Endothelial cell of umbilical vein (primary cell): ENCODE measurements at places on chromosomes 13 and 19. TPM values are rescaled to one million over a fixed set of nuclear protein-coding genes. Genes with fewer than 3 reads are reported as not detected.

GRCh38 chr13:74048756-74049155 lies 85.4 kb downstream of the KLF12 start:
- no peak overlapping the region for H3K4me3 ChIP-seq
- H3K27ac ChIP-seq = no peak overlapping the region
- H3K36me3 ChIP-seq = no peaks in the 10 kb centered on the region
- DNase-seq = no peak

The SELENOV gene
- polyA plus RNA-seq = not detected in 2 replicates

- H3K4me1 ChIP-seq = peaks cover 13% of the 10 kb centered on the region
- peak; percentile 36 for DNase-seq
- no peaks in the 10 kb centered on the region for H3K27me3 ChIP-seq
- peak overlapping the region; percentile 40 for H3K27ac ChIP-seq
- peaks cover 12% of the 10 kb centered on the region for H3K36me3 ChIP-seq
Observed at GRCh38 chr19:4007836-4008539, 452 bp downstream of the PIAS4 start.

- H3K4me3 ChIP-seq = no peak overlapping the region
- DNase-seq = no peak
- H3K4me1 ChIP-seq = peaks cover 4% of the 10 kb centered on the region
- H3K27ac ChIP-seq = no peak overlapping the region
Observed at GRCh38 chr13:79776531-79777295, 295.8 kb downstream of the NDFIP2 start.

GRCh38 chr19:39843919-39844793 lies 2.0 kb downstream of the FBL start:
- DNase-seq = peak; percentile 61
- H3K36me3 ChIP-seq = peaks cover 4% of the 10 kb centered on the region
- H3K4me3 ChIP-seq = no peak overlapping the region
- H3K4me1 ChIP-seq = peaks cover 24% of the 10 kb centered on the region
- H3K27me3 ChIP-seq = no peaks in the 10 kb centered on the region
- no peak overlapping the region for H3K27ac ChIP-seq

The FBN3 gene
- not detected in 2 replicates for polyA plus RNA-seq

- H3K27ac ChIP-seq = no peak overlapping the region
- DNase-seq = no peak
- H3K27me3 ChIP-seq = no peaks in the 10 kb centered on the region
- H3K4me3 ChIP-seq = no peak overlapping the region
- H3K36me3 ChIP-seq = no peaks in the 10 kb centered on the region
Observed at GRCh38 chr19:14102756-14103155, 12.2 kb upstream of the SAMD1 start.

DNA sequence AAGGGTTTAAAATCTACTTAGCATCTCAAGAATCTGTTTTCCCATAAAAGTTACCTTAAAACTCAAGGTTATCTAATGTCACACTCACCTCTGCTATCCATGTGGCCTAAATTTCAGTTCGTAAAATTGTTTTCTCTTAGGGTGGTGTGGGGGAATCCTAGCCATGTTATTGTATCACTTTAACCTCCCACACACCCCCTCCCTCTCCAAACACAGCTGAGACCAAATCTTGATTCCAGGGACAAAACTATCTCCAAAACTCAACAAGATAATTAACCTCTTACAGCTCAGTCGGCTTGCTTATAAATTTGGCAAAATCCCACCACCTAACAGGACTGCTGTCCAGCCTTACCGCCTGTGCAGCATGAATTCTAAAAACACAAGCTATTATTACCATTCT lies 3.8 kb downstream of the CARS2 start:
- no peak for DNase-seq
- H3K4me3 ChIP-seq = no peak overlapping the region

DNA sequence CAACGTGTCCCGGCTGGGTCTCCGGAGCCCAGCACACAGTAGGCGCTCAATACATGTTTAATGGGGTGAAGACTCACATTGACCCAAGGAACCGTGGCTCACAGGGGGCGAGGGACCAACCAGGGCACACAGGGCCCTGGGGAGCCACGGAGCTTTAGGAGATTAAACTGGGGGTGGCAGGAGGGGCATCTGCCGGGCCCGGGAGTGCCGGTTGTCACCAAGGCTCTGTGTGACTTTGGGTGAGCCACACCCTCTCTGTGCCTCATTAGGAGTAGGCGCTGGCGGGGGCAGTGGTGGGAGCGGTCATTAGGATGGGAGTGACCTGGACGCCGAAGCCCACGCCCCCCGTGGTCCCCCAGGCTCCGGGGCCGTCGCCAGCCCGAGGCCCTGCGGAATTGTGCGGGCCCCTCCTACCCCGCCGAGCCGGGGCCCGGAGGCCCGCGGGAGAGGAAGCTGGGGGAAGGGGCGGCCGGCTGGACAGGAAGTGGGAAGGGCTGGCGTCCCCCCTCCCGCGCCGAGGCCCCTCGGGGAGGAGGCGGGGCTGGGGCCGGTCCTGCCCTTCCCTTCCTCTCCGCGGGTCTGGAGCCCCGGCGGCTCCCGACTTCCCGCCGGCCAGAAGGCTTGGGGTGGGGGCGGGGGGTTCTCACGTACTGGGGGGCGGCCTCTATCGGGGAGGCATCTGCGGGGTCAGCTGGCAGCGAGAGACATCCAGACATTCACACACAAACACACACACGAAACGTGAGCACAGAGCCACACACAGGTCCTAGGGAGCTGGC lies 1.8 kb upstream of the SSBP4 start:
- H3K36me3 ChIP-seq = no peaks in the 10 kb centered on the region
- peak; percentile 85 for DNase-seq
- no peaks in the 10 kb centered on the region for H3K27me3 ChIP-seq
- H3K4me1 ChIP-seq = peaks cover 41% of the 10 kb centered on the region
- H3K27ac ChIP-seq = peak overlapping the region; percentile 98
- peak overlapping the region; percentile 17 for H3K4me3 ChIP-seq

GRCh38 chr13:73307481-73307880 lies 248.7 kb downstream of the KLF5 start:
- no peak overlapping the region for H3K27ac ChIP-seq
- DNase-seq = no peak
- no peak overlapping the region for H3K4me3 ChIP-seq
- H3K27me3 ChIP-seq = no peaks in the 10 kb centered on the region
- no peaks in the 10 kb centered on the region for H3K4me1 ChIP-seq
